ENCODE measurements at places on chromosomes 3 and 15.

DNA sequence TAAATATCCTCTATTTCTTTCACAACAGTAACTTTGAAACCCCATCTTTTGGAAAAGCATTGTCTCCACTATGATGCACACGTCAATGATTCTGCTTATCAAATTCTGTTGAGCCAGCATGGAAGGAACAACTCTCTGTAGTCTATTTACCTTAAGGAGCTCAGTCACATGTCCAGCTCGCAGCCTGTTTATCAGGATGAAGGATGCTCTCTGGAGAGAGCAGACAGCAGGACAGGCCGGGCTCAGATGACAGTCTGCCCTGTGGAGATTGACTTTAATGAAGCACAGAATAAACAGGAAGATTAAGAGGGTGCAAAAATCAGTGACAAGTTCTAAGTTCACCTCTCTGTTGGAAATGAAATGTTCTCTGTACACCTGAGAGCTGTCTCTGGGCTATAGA, 30.6 kb upstream of the MNS1 start:
- DNase-seq: no peak

- no peak for DNase-seq
These were observed 251.0 kb downstream of the FAM43A start for GRCh38 chr3:194936659-194937058.

GRCh38 chr3:184399410-184399809, 19.6 kb downstream of the CHRD start:
- peak; percentile 84 for DNase-seq

- peak; percentile 46 for DNase-seq
These were observed 44.3 kb upstream of the TM4SF1 start for GRCh38 chr3:149421764-149422163.

GRCh38 chr3:94305835-94306611, 243.2 kb downstream of the NSUN3 start:
- DNase-seq: no peak

GRCh38 chr3:42152193-42152592, 61.0 kb downstream of the TRAK1 start:
- DNase-seq: no peak

DNA sequence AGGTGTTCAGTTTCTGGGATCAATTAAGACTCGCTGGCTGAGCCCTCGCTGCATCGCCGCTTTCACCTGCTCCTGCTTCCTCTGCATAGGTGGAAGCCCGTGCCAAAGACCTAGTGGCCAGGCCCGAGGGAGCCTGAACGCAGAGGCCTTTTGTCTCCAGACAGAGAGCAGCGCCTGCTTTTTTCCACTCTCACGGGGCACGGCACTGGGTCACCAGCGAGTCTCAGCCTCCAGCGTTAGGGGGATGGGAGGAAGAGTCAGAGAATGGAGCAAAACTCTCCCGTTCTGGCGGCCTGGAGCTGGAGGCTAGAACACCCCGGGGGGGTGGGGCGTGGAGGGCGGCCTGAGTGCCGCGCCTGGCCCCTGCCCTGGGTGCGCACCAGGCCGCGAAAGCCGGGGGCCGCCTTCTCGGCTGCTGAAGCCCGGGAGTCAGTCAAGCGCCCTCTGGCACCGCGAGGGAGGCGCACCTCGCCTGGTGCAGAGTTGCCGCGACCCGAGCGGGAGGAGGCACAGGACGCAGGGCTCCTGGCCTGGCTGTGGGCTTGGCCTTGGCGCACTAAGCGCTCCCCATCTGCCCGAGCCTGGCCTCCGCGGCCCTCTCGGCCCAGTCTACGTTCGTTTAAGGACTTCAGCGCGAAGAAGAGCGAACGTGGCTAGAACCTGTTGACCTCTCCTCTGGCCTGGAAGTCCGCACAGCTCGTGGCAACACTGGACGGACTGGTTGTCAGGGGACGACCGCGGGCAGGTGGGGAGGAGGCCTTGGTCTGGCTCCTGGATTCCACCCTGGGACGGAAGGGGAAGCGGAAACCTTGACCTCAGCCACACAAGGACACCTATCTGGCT, 21.5 kb downstream of the NR2F2 start:
- no peak for DNase-seq

- DNase-seq: peak; percentile 74
These were observed 10.1 kb downstream of the SCN10A start for GRCh38 chr3:38805765-38806386.

- DNase-seq: no peak
These were observed 10.6 kb downstream of the CHCHD4 start for GRCh38 chr3:14113965-14114635.

- DNase-seq: no peak
These were observed 48.2 kb downstream of the ITGB5 start for GRCh38 chr3:124838963-124839362.

DNA sequence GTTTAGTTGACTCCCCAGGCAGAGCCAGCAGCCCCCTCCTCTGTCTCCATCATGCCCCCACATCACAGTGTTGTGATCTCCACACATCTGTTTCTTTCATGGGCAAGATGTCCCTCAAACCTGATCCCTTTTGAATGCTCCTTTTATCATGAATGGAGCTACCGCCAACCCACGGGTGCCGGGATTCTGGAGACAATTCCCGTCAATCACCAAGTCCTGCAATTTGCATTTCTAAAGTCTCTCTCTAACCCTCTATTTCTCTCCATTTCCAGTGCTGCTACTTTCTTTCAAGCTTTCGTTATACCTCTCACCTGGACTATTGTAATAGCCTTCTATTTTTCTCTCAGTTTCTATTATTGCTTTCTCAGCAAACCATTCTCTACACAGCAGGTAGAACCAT, 89.7 kb upstream of the CCNL1 start:
- DNase-seq: no peak

GRCh38 chr3:14039149-14039548, 85.5 kb downstream of the CHCHD4 start:
- no peak for DNase-seq

- no peak for DNase-seq
These were observed 57.3 kb downstream of the TMEM212 start for GRCh38 chr3:171900446-171900845.

DNA sequence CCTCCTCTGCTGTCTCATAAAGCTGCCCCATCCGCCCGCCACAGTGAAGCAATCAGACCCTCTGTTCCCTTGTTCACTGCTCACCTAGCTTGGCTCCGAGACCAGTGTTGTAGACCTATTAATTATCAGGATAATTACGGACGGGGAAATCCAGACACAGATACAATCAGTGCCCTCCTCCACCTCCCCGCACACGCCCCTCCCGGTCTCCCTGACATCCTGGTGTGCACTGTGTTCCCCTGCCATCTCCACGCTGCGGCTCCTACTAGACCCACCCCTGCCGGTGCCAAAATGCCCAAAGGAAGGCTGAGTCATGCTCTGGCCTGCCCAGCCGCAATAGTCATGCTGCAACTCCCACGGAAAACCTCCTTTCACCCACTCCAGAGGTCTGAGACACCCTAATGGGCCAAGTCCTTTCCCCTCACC, 277.3 kb upstream of the TLE3 start:
- peak; percentile 54 for DNase-seq

GRCh38 chr15:69357773-69358771, 56.1 kb upstream of the KIF23 start:
- no peak for DNase-seq

GRCh38 chr3:69563151-69563550, 176.1 kb upstream of the MITF start:
- DNase-seq: no peak

- no peak for DNase-seq
These were observed 223.1 kb downstream of the RPLP1 start for GRCh38 chr15:69675731-69676130.
